GM18507 (cell line): ENCODE measurements at places on chromosomes 6 and 20.

DNA sequence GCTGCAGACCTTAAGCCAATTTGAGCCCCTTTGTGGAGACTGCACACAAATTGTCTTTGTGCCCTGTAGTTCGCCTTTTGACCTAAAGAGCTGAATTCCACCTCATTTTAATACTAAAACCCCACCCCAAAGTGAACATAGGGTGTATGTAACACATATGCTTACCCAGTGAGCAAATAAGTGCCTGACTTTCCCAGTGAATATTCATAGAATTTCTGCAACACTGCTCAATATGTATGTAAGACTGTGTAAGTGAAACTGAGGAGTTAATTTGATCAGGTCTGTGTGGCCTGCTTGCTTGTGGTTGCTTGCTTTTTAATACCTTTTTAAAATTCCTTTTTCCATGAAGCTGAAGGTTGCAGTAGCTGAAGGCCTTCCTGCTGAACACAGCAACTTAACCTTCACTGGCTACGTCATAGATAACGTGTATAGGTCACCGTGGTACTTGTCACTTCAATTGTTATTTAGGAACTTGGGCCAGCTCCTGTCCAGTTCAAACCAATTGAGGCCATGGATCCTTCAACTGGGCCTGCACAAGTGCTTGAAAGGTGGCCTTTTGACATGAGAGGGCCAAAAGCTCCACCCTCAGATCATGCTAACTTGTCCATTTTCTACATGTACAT is 131.7 kb upstream of the BTBD3 start:
- DNase-seq = no peak

- no peak for DNase-seq
Measured at GRCh38 chr6:125839471-125839870, 48.7 kb downstream of the NCOA7 start.

DNA sequence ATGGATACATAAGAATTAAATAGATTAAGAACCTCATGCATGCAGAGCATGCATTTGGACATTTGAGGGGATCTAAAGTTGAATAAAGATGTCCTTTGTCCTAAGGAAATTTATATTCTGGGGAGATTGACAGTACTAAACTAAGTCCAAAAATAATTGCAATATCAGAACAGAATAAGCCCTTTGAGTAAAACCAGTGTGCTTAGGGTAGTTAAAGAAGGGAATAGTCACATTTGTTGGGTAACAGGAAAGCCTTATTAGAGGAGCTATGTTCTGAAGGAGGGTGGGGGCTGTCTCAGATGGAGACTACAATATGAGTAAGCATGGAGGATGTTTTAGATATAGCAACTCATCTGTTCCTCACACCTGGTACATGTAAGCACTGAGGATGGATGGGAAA is 35.8 kb downstream of the CDC5L start:
- no peak for DNase-seq

DNA sequence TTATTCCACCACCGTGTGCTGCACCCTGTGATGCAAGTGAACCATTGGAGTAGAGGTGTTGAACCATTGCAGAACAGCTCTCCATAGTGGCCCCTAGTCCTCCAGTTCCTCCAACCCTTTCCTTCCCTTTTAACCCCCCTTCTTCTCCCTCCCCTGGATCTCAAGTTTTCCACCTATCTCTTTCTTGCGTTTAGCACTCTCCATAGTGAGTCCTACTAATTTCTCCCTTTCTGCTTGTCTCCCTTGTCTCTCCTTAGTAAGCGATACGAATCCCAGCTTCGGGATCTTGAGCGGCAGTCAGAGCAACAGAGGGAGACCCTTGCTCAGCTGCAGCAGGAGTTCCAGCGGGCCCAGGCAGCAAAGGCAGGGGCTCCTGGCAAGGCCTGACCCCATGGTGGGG is 1.1 kb downstream of the PFDN6 start:
- DNase-seq = no peak

DNA sequence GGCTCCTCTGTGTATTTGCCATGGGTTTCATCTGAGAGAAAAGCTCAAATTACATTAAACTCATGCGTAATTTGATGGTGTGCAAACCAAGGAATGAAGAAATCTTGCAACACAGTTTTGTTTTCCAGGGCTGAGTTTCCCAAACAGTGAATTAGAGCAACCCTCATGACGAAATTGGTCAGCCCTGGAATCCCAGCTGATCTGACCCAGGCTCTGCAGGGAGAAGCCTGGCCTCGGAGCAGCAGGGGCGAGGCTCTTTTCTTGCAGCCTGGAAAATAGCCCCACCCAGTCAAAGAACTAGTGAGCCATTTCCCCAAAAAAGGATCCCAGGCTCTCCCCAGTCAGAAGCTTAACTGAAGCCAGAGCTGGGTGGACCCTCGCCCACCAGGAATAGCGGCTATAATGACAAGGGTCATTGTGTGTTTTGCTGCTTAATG is 107.3 kb upstream of the SNX9 start:
- no peak for DNase-seq

DNA sequence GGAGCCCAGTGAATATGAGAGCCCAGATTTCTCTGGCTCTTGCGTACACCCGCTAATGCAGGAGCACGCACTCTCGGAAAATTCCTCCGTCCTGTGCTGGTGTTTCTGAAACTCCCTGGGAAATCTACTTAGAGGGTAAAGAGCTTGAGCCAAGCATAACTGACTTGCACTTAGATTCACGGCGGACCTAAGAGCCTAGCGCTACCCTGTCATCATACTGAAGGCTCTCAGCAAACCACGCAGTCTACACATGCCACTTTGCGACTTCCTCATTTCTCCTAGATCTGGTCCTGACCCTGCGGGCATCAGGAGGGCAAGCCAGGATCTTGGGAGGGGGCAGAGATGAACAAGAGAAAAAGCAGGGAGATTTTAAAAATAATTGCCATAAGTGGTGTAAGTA is 324.7 kb downstream of the CD83 start:
- no peak for DNase-seq

DNA sequence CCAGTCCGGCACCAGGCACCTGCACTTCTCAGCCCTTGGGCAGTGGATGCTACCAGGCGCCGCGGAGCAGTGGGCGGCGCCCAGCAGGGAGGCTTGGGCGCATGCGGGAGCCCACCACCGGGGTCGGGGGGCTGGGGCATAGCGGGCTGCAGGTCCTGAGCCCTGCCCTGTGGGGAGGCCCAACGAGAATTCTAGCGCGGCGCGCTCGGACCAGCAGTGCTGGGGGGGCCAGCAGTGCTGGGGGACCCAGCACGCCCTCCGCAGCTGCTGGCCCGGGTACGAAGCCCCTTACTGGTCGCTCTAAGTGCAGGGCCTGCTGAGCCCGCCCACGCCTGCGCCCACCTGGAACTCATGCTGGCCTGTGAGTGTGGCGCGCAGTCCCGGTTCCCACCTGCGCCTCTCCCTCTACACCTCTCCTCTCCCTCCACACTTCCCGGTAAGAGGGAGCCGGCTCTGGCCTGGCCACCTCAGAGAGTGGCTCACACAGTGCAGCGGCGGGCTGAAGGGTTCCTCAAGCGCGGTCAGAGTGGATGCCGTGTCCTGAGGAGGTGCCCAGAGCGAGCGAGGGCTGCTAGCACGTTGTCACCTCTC is 28.5 kb upstream of the SERPINB1 start:
- DNase-seq = no peak

DNA sequence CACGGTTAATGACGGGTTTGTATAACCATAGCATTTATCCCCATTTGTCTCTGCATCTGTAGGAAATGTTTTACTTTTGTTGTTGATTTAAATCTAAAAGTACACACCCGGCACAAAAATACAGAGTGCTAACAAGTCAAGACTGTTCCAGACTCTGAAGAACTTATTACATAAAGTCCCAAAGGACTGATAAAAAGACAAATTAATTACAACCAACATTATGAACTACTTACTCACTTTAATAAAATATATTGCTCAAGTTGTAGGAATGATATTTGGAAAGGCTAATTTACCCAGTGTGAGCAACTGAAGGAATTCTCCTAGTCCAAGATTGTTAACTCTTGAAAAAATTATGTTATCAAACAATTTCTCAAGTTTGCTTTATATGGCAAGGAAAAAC is 115.6 kb downstream of the KIF13A start:
- DNase-seq = no peak

DNA sequence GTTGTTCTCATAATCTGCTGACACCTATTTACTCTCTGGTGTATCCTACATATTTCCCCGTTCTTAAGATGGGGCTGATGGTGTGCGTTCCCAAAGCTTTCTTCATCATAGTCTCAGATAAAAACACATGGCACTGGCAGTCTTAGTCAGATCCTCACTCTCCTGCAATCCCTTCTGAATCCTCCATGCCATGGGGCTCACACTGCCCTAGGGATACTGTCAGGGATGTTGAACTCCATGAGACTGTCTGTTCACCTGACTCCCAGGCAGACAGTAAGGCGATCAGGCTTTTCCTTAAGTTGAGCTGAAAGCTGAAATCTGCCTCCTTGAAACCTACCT is 76.0 kb downstream of the SLX4IP start:
- DNase-seq = no peak

DNA sequence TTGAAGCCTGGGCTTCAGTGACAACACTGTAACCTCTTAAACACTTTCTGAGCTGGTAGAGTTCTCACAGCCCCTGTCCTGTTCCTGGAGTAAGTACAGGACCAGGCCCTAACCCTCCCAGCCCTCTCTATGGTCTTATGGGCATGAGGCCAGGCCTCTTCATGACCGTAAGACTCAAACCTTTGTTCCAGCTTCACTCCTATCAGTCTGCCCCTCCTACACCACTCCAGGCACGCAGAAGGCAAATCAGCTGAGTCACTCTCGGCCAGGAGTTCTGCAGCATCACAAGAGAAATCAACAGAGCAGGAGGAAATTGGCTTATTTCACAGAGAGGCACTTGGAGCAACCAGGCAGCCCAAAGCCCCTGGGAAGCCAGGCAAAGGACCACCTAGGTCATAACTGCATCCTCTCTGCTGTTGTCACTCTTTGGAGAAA is 25.3 kb upstream of the CHD6 start:
- no peak for DNase-seq

GRCh38 chr6:129262661-129263060 is 379.7 kb downstream of the LAMA2 start:
- no peak for DNase-seq

DNA sequence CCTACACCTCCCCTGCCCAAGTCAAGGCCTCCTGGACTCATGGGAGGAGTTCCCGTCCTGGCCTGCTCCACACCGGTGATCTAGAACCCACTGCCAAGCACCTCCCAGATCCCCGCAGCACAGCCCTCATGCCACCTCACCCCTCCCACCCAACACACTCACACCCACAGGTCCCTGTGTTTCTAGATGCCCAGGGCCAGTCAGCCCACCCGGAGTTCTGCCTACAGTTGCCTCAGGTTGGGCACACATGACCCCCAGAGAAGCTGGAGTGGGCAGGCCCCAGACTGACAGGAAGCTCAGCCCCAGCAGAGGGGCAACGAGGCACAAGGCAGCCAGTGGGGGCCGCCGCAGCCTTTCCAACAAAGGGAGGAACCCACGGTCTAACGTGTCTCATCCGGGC is 29.6 kb downstream of the RRBP1 start:
- DNase-seq = no peak

DNA sequence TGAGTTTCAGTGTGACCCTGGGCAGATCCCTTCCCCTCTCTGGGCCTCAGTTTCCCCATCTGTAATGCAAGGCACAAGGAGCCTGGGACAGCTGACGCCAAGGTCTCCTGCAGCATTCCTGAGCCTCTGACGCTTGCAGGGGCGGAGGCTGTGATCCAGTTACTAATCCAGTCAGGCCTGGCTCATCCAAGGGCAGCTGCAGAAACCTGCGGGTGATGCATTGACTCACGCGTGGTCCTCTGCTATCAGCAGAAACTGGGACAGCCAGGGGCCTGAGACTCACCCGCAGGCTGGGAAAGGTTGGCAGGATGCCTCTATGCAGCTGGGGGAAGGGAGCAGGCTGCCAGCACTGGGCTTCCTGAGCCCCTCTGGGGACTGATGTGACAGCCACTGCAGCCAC is 65.0 kb upstream of the SIRPA start:
- DNase-seq = no peak

DNA sequence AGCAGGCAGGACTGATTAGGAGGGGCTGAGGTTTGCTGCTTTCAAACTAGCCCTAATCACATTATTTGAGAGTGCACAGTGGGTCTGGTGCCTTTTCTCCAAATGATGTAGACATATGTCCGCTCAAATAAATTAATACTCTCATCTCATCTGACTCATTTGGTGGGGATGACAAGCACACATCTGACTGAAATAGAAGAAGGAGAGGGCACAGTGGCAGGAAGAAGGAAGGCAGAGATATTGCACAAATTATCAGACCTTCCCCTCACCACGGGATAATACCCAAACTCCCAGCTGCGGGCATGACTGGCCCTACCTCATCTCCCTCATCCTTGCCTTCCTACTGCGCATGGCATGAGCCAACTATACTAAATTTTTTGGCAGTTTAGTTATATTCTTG is 33.9 kb upstream of the TNFRSF21 start:
- no peak for DNase-seq

- DNase-seq = no peak
Measured at GRCh38 chr20:54479138-54479906, 3.9 kb downstream of the DOK5 start.

DNA sequence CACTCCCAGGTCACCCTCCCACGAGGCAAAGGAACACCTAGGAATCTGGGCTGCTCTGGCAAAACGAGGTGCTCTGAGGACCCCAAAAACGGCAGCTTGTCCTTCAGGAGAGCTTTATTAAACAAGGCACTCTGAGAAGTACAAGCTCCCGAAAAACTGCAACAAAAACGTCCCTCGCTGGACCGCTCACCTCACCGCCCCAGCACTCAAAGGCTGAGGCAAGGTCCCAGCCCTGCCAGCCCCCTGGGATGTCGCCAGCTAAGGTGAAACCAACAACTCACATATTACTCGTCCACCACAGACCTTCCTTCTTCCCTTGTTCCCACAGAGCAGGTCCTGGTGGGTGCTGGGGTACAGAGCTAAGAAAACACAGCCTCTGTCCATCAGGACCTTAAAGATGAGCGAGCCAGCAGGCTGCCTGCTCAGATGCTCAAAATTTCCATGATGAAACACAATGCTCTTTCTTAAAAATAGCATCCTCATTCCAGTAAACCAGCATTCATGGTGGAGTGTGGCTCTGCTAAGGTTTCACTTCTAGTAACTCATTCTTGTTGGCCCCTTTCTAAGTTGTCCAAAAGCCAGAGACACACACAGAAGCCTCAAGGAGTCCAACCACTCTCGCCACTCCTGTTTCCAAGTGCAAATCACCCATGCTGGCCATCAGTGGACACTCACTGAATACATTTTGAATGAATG is 35.9 kb downstream of the ATP9A start:
- no peak for DNase-seq

DNA sequence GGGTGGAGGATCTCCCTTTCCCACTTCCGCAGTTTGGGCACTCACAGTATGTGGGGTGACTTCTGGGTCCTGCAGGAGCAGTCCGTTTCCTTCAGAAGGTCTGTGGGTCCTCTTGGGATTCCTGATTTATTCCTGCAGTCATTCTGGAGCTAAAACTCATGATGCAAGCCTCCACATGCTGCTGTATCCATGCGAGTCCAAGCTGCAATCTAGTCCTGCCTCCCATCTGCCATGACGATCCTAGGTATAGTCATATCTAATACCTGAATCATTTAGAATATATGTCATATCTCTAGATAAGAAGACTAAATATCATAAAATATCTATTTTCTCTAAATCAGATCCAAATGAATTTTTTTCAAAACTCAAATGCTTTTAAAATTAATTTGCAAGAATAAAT is 103.4 kb upstream of the AHI1 start:
- no peak for DNase-seq
